ENCODE measurements at places on chromosomes 1 and 21.

DNA sequence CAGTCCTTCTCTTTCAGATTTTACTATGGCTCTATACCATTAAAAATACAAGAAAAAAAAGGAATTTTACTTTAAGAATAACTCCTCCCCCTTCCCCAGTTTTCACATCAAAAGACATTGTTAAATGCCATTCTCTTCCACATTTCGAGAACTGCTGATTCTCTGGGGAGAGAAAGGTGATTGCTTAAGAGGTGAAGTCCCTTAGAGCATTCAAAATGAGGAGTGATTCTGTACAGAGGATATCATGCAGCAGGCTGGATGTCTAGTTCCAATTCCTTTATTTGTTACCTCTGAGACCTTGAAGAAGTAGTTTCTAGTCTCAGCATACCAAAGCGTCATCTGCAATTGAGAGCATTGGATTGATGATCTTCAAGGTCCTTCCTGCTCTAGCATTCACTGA is 46.9 kb downstream of the FMO3 start:
- DNase-seq: no peak

GRCh38 chr1:27938488-27938887 is 3.7 kb downstream of the SMPDL3B start:
- no peak for DNase-seq

DNA sequence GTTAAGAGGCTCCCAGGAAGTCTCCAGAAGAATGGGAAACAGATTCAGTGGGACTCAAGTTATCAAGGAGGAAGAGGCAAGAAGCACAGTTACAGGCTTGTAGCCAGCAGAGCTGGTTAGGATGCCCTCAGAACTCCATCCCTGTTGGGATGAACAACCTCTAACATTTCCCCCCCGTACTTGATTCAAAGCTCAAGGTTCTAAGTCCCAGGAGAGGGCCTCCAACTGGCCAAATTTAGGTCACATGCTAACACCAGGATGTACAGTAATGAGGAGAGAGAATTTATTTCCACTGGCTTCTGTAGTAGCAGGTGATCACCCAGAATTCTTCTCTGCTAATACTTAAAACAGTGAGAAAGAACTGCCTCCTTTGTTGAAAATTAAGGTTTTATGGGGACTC is 22.3 kb upstream of the HSPA13 start:
- no peak for DNase-seq

- DNase-seq: no peak
Observed at GRCh38 chr1:35226546-35226945, 33.6 kb upstream of the SFPQ start.

DNA sequence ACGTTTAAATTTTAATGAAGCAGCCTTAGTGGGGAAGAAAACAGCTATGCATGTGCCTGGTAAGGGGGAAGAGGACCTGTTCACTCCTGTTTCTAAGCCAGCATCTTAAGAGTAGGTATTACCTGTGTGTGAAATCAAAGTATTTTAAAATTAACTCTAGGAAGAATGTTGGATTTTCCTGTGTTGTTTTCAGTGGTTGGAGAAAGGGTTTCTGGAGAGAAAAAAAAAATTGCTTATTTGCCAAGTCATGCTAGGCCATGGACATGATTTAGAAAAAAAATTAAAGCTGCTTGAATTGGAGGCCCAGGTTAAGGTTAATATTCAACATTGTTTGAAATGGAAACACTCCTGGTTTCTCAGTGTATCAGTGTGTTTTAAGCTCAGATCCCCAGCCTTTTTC is 42.9 kb upstream of the DNAJC6 start:
- no peak for DNase-seq

GRCh38 chr1:39845569-39846566 is 37.4 kb downstream of the TRIT1 start:
- DNase-seq: peak; percentile 41
